Activated naive CD8-positive, alpha-beta T cell treated with anti-CD3 and anti-CD28 coated beads, Interleukin-2, amount 10 ng/mL, durations not matched to agents 7 days and 5 days (primary cell): ENCODE measurements at places on chromosomes 3 and 15.

DNA sequence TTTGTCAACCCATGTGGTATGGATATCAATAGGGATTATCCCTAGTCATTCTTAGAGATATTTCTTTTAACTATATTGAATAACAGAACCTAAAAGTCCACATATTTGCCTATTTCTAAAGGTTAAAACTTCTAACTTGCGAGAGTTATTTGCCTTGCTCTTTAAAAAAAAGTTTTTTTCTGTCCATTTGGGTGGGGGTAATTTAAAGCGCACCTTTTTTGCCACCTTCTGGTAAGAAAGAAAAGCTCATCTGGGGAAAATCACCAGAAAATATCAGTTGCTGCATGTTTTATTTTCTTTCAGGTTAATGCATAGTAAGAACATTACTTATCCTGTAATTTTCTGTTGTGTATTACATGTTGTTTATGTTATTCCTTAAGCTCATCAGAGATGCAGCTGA, 242.0 kb upstream of the GOLGA6L4 start:
- H3K27ac ChIP-seq = no peak overlapping the region
- H3K27me3 ChIP-seq = no peaks in the 10 kb centered on the region
- no peaks in the 10 kb centered on the region for H3K36me3 ChIP-seq
- no peaks in the 10 kb centered on the region for H3K4me1 ChIP-seq

DNA sequence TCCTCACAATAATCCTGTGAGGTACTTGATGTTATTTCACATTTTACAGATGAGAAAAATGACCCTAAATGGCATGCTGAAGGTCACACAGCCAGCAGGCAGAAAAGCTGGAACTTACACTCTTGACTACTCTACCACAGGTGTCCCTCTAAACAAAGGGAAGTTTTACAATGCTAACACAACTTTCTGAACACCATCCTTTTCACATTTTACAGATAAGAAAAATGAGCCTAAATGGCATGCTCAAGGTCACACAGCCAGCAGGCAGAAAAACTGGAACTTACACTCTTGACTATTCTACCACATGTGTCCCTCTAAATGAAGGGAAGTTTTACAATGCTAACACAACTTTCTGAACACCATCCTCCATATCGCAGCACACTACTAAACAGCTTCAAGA, 35.6 kb downstream of the TMCC1 start:
- H3K27ac ChIP-seq = no peak overlapping the region
- peaks cover 25% of the 10 kb centered on the region for H3K36me3 ChIP-seq
- no peak overlapping the region for H3K4me3 ChIP-seq
- no peaks in the 10 kb centered on the region for H3K27me3 ChIP-seq
- DNase-seq = no peak

- H3K4me1 ChIP-seq = peaks cover 13% of the 10 kb centered on the region
- H3K36me3 ChIP-seq = peaks cover 55% of the 10 kb centered on the region
- H3K27me3 ChIP-seq = no peaks in the 10 kb centered on the region
- no peak overlapping the region for H3K27ac ChIP-seq
- H3K4me3 ChIP-seq = peak overlapping the region; percentile 29
Measured at GRCh38 chr15:56174649-56175048, 69.0 kb downstream of the RFX7 start.

- H3K4me3 ChIP-seq = peak overlapping the region; percentile 72
- H3K27ac ChIP-seq = peak overlapping the region; percentile 85
- peaks cover 20% of the 10 kb centered on the region for H3K36me3 ChIP-seq
- DNase-seq = no peak
- H3K4me1 ChIP-seq = peaks cover 30% of the 10 kb centered on the region
Measured at GRCh38 chr3:172562871-172563865, 39.9 kb upstream of the TNFSF10 start.

- no peaks in the 10 kb centered on the region for H3K36me3 ChIP-seq
- H3K4me3 ChIP-seq = no peak overlapping the region
- no peak overlapping the region for H3K27ac ChIP-seq
- H3K4me1 ChIP-seq = no peaks in the 10 kb centered on the region
- no peak for DNase-seq
Measured at GRCh38 chr3:65015711-65016110, 327.9 kb upstream of the ADAMTS9 start.

- H3K4me1 ChIP-seq = peaks cover 45% of the 10 kb centered on the region
- peaks cover 1% of the 10 kb centered on the region for H3K36me3 ChIP-seq
- DNase-seq = no peak
- H3K27ac ChIP-seq = no peak overlapping the region
- peaks cover 7% of the 10 kb centered on the region for H3K27me3 ChIP-seq
Measured at GRCh38 chr15:42578984-42579537, 3.7 kb downstream of the STARD9 start.

- H3K4me3 ChIP-seq = no peak overlapping the region
- peaks cover 7% of the 10 kb centered on the region for H3K27me3 ChIP-seq
- no peaks in the 10 kb centered on the region for H3K4me1 ChIP-seq
- DNase-seq = no peak
- no peaks in the 10 kb centered on the region for H3K36me3 ChIP-seq
Measured at GRCh38 chr3:169501777-169502320, 161.7 kb downstream of the MECOM start.

DNA sequence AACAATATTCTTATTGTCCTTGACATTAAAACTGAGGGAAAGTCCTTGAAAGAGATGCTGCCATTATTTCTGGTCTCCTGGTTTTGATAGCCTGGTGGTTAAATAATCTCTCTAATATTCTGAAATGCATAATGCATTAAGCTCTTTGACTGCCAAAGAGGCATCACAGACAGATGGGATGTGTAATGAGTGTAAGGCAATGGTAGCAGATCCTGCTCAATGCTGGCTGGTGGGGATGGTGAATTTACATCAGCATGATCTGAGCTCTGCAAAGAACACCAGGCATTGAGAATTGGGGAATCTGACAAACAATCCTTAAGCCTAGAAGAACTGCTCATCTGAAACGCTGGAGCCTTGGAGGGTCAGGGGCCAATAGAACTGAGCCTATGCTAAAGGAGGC, 528.6 kb upstream of the LMCD1 start:
- H3K4me1 ChIP-seq = no peaks in the 10 kb centered on the region
- H3K27ac ChIP-seq = no peak overlapping the region
- H3K27me3 ChIP-seq = no peaks in the 10 kb centered on the region

- no peak for DNase-seq
- no peak overlapping the region for H3K4me3 ChIP-seq
- H3K27ac ChIP-seq = no peak overlapping the region
- H3K4me1 ChIP-seq = peaks cover 11% of the 10 kb centered on the region
- no peaks in the 10 kb centered on the region for H3K27me3 ChIP-seq
- H3K36me3 ChIP-seq = no peaks in the 10 kb centered on the region
Measured at GRCh38 chr3:39185959-39186691, 6.3 kb downstream of the XIRP1 start.

- no peak overlapping the region for H3K27ac ChIP-seq
- H3K27me3 ChIP-seq = no peaks in the 10 kb centered on the region
- peaks cover 11% of the 10 kb centered on the region for H3K36me3 ChIP-seq
- no peak overlapping the region for H3K4me3 ChIP-seq
Measured at GRCh38 chr3:52481819-52482521, 13.2 kb upstream of the STAB1 start.

DNA sequence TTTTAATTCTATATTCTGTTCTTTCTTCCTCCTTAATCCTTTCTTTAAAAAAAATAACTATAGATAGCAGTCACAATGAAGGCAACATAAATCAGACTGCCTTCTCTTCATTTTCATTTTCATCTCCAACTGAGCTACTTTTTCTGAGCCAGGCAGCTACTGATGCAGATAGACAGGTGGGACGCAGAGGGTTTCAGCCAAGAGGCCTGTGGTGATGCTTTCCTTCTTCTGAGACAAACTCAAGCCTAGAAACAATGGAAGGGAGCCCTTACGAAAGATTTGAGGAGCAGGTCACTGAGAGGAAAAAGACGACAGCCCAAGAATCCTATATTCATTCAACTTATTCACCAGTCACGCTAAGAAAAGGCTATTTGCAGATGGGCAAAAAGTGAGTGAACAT, 220.0 kb upstream of the MLF1 start:
- no peak overlapping the region for H3K4me3 ChIP-seq
- no peaks in the 10 kb centered on the region for H3K27me3 ChIP-seq
- DNase-seq = no peak
- peaks cover 3% of the 10 kb centered on the region for H3K4me1 ChIP-seq

- H3K4me3 ChIP-seq = no peak overlapping the region
- no peak for DNase-seq
- no peaks in the 10 kb centered on the region for H3K4me1 ChIP-seq
- H3K27me3 ChIP-seq = no peaks in the 10 kb centered on the region
- H3K36me3 ChIP-seq = no peaks in the 10 kb centered on the region
Measured at GRCh38 chr15:84824260-84825007, 7.3 kb downstream of the ALPK3 start.

- DNase-seq = no peak
- H3K4me3 ChIP-seq = no peak overlapping the region
- H3K27ac ChIP-seq = no peak overlapping the region
- H3K27me3 ChIP-seq = no peaks in the 10 kb centered on the region
Measured at GRCh38 chr3:18398448-18398847, 26.7 kb downstream of the SATB1 start.

- H3K4me1 ChIP-seq = peaks cover 12% of the 10 kb centered on the region
- no peaks in the 10 kb centered on the region for H3K27me3 ChIP-seq
- peaks cover 3% of the 10 kb centered on the region for H3K36me3 ChIP-seq
- no peak overlapping the region for H3K4me3 ChIP-seq
Measured at GRCh38 chr3:126061301-126062032, 22.5 kb downstream of the SLC41A3 start.

DNA sequence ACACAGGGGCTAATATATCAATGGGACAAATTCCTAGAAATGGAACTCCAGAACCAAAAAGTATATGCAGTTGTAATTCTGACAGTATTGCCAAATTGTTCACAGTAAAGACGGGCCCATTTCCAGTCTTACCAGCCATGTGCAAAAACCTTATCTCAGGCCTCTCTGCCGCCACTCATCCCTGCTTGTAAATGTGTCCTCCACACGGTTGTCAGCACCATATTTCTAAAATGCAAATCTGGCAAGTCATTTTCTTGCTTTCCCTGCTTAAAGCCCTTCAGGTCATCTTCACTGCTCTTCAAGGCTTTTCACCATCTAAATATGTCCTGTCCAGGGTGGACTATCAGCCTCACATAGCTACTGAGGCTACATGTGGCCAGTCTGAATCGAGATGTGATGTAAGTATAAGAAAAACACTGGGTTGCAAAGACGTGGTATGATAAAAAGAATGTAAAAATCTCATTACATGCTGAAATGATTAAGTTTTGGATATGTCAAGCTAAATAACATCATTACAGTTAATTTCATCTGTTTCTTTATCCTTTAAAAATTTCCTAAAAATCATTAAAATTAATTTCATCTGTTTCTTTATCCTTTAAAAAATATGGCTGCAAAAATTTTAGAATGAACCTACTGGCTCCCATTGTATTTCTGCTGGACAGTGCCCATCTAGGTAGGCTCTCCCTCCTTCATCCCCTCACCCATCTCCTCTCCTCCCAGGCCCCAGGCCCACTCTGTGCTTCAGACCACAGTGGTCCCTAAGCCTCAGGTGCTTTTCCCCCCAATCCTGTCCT, 980 bp downstream of the PARP9 start:
- no peaks in the 10 kb centered on the region for H3K27me3 ChIP-seq
- H3K4me3 ChIP-seq = peak overlapping the region; percentile 97
- peaks cover 41% of the 10 kb centered on the region for H3K4me1 ChIP-seq
- peaks cover 59% of the 10 kb centered on the region for H3K36me3 ChIP-seq

DNA sequence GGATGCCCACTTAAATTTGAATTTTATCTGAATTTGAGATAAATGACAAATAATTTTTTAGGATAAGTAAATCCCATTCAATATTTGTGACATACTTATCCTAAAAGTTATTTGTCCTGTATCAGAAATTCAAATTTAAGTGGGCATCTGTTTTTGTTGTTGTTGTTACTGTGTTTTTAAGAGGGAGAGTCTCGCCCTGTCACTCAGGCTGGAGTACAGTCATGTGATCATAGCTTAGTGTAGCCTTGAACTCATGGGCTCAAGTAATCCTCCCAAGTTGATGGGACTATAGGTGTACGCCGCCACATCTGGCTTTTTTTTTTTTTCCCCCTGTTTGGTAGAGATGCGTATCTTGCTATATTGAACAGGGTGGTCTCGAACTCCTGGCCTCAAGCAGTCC, 283.0 kb downstream of the PTPRG start:
- no peak overlapping the region for H3K4me3 ChIP-seq
- H3K4me1 ChIP-seq = no peaks in the 10 kb centered on the region
- no peak overlapping the region for H3K27ac ChIP-seq
- no peak for DNase-seq
- peaks cover 2% of the 10 kb centered on the region for H3K27me3 ChIP-seq

DNA sequence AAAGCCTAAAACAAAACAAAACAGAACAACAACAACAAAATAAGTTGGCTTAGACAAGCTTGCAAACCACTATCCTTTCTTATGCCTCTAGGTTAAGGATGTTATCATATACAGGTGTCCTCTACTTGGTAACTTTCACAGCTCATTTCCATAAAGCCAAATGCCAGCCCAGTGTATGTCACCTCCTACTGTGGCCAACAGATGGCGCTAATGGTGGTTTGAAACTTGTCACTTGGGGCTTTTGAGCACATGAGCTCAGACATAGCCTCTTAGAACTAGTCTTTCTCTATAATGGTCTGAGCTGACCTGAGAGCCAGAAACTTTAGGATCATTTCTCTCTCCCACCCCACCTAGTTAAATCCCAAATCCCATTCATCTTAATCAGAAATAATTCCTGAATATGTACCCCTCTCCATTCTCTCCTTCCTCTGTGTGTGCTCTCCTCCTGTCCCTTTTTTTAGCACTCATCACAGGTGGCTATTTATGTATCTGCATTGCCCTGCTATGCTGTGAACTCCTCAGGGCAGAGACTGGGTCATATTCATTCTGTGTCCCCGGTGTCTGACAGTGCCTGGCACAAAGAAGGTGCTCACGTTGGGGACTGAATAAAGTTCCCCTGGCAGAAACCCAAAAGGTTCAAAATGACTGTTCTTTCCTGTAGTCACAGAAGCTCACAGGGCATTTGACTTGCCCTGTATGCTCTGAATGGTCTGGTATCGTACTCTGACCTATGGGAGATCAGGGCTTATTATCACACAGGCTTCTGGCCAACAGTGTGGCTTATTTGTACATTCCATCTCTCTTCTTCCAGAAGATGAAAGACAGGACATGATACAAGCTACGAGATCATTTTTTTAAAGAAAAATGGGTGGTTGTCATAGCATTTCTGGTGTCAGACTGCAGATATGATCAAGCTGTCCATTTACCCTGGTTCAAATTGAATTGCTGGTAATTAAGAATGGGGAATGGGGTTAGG, 319.3 kb upstream of the AZI2 start:
- no peaks in the 10 kb centered on the region for H3K4me1 ChIP-seq
- DNase-seq = peak; percentile 33
- H3K36me3 ChIP-seq = no peaks in the 10 kb centered on the region
- peaks cover 2% of the 10 kb centered on the region for H3K27me3 ChIP-seq
- H3K27ac ChIP-seq = no peak overlapping the region
